Endodermal cell (in vitro differentiated cells): ENCODE measurements at places on chromosomes 1 and 21. TPM values are rescaled to one million over a fixed set of nuclear protein-coding genes. Genes with fewer than 3 reads are reported as not detected.

CCNL2 gene
- total RNA-seq, result 220 and 244 TPM in 2 replicates

TRIM33 gene
- total RNA-seq, result 50.6 to 54.4 TPM (median 52.5 TPM) in 3 replicates

- no peaks in the 10 kb centered on the region for H3K27me3 ChIP-seq
- no peaks in the 10 kb centered on the region for H3K4me1 ChIP-seq
- no peak for DNase-seq
- no peaks in the 10 kb centered on the region for H3K36me3 ChIP-seq
- no peak overlapping the region for H3K27ac ChIP-seq
- H3K4me3 ChIP-seq, result no peak overlapping the region
Measured at GRCh38 chr1:97192872-97193572, 471.4 kb downstream of the PTBP2 start.

DNA sequence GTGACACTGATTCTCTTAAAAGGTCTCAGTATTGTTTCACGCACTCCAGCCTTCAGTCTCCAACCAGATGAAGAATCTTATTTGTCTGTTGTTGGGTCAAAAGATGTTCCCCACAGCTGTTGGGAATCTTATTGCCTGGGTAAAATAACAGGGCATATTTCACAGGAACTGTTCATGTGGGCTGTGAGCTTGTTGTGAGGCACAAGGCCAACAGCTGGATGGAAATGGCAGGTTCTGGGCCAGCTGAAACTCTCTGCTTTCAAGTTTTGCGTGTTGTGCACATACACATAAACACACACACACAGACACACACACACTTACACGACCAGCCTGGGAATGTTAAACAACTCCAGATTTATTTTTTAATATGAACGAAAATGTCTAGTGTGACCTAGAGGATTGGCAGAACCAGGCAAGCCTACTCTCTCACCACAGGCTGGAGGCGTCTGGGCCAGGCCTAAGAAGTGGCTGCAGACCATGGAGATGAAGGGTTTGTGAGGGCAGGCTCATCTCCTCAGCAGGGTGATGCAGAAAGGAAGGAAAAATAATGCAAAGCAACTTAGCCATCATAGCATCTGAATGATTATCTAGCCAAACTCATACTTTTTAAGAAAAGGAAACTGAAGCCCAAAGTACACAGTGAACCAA, 357.0 kb downstream of the TTLL7 start:
- no peaks in the 10 kb centered on the region for H3K36me3 ChIP-seq
- no peak for DNase-seq
- H3K4me3 ChIP-seq, result no peak overlapping the region
- peaks cover 6% of the 10 kb centered on the region for H3K4me1 ChIP-seq
- no peak overlapping the region for H3K27ac ChIP-seq

GRCh38 chr21:31041295-31042079, 3.2 kb upstream of the KRTAP19-8 start:
- H3K27me3 ChIP-seq, result no peaks in the 10 kb centered on the region
- no peak overlapping the region for H3K4me3 ChIP-seq
- no peaks in the 10 kb centered on the region for H3K36me3 ChIP-seq
- no peaks in the 10 kb centered on the region for H3K4me1 ChIP-seq
- no peak overlapping the region for H3K27ac ChIP-seq
- DNase-seq, result peak; percentile 46

DNA sequence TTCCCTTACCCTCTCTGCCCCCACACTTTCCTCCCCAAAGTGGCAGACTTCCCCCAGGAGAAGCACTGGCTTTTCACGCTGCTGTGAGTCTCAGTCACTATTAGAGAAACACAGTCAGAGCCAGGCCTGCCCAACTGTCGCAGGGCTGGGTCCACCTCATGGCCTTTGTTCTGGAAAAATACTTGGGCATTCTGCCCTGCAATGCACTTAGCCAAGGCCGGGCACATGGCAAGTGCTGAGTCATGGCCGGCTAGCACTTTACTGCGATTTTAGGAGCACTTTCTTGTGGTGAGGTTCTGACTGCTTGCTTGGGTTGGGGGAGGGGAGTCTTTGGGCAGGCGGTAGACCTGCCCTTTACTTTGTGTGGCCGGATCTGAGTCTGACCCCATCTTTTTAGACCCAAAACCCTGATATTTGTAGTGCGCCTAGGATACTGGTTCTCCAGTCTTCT, 7.7 kb downstream of the EPHX1 start:
- H3K36me3 ChIP-seq, result peaks cover 68% of the 10 kb centered on the region
- no peaks in the 10 kb centered on the region for H3K27me3 ChIP-seq
- peaks cover 20% of the 10 kb centered on the region for H3K4me1 ChIP-seq
- no peak overlapping the region for H3K27ac ChIP-seq
- DNase-seq, result peak; percentile 77

DNA sequence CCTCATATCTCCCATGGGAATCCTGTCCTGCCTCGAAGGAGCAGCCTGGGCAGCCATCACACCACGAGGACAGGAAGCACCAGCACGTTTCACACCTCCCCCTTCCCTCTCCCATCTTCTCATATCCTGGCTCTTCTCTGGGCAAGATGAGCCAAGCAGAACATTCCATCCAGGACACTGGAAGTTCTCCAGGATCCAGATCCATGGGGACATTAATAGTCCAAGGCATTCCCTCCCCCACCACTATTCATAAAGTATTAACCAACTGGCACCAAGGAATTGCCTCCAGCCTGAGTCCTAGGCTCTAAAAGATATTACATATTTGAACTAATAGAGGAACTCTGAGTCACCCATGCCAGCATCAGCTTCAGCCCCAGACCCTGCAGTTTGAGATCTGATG, 8.7 kb downstream of the SLAMF8 start:
- no peak overlapping the region for H3K4me3 ChIP-seq
- H3K27ac ChIP-seq, result no peak overlapping the region
- peaks cover 15% of the 10 kb centered on the region for H3K4me1 ChIP-seq
- H3K27me3 ChIP-seq, result peaks cover 48% of the 10 kb centered on the region
- H3K36me3 ChIP-seq, result no peaks in the 10 kb centered on the region
- no peak for DNase-seq

DNA sequence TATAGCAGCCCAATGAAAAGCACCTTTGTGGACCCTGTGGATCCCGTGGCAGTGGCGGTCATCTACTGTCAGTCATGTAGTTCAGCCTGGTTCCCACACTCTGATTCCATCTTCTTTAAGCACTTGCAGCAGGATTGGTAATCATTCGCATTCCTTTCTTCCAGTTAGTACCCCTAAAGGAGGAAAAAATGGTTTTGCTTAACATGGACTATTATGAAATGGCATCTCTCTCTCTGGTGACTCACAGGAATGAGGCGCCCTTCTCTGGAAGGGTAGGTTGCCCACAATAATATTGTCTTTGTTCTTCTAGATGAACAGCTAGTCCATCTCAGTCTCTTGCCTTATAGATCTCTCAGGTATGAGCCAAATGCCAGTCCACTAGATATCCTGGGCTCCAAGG, 127.9 kb upstream of the MROH9 start:
- DNase-seq, result no peak
- H3K27me3 ChIP-seq, result no peaks in the 10 kb centered on the region
- H3K27ac ChIP-seq, result no peak overlapping the region
- no peaks in the 10 kb centered on the region for H3K36me3 ChIP-seq
